ENCODE measurements at places on chromosomes 7 and 10.
A peak's percentile ranks its signal among the peaks of the same experiment; 100 is the strongest.

DNA sequence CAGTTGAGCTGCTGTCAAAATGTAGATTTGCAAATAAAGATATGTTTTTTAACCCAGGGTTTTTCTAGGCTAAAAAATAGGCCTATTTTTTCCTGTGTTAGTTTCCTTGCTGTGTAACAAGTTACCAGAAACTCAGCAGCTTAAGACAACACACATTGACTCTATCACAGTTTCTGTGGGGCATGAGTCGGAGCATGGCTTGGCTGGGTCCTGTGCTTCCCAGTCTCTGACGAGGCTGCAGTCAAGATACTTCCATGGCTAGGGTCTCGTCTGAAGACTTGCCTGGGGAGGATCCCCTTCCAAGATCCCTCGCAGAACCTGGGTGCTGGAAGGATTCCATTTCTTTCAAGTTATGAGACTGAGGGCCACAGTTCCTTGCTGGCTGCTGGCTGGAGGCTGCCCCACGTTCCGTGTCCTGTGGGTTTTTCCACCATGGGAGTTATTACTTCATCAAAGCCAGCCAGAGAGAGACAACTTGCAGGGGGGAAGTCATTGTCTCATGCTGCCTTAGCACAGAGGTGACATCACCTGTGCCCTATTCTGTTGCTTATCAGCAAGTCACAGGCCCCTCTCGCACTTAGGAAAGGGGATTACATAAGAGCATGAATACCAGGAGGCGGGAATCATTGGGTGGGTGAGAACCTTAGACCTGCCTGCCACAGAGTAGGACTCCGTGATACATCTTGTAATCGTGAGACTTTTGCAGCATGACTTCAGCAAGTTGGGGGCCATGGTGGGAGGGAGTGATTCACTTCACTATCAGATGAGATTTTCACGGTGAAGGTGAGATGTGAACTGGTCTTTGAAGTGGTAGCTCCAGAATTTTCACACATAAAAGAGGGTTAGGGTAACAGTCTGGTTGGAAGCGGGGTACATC lies 77.9 kb downstream of the CCNY start:
- peak; percentile 31 for DNase-seq

DNA sequence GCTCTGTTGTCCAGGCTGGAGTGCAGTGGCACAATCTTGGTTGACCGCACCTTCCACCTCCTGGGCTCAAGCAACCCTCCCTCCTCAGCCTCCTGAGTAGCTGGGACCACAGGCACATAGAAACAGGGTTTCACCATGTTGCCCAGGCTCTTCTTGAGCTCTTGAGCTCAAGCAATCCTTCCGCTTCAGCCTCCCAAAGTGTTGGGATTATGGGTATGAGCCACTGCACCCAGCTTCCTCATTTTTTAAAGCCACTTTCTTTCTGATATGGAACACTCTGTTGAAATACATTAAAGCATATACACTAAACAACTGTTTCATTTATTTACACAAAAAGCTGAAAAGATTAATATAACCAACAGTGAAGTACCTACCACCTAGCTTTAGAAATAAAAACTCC lies 117.2 kb downstream of the CLEC2L start:
- no peak for DNase-seq

DNA sequence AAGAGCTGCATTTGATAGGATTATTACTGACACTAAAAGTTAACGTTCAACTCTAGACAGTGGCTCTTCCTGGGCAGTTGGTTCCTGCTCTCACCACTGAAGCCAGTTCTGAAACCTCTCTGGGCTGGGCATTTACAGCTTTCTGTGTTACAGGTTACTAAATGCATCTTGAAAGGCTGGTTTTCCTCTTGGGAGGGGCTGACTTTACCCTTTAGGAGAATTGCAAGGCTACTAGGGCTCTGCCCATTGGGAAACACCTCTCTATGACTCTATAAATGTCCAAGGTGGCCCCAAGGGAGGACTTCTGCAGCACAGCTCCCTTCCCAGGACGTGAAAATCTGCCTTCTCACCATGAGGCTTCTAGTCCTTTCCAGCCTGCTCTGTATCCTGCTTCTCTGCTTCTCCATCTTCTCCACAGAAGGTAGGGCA lies at the start of gene GPR15LG:
Gene GPR15LG (plus strand): TSS at position 301 of the 429 bp plus-strand sequence. CDS start 51 bp downstream, at position 352.
- DNase-seq = no peak

GRCh38 chr7:13386741-13387140 lies 602.7 kb downstream of the ETV1 start:
- no peak for DNase-seq

DNA sequence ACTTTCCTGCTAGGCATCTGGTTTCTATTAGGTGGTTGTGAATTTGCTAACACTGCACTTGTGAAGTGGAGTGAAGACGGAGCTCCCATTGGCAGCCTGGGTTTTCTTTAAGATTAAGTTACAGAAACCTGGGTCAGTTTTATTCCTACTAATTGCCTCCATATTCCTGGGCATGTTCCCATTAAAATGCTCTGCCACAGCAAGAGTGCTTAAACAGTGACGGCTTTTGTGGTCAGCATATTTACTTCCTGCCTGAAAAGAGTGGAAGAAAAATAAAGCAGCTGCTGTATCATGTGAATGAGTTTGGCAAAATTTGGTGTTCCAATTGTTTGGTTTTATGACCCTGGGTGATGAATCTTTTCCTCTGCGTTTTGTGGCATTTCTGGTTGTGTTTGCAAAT lies 96.9 kb upstream of the PLXDC2 start:
- DNase-seq = no peak

GRCh38 chr10:115992236-115992986 lies 280.6 kb downstream of the GFRA1 start:
- DNase-seq = no peak

Measured in ELF-1 (cell line).